Brain (organoid and tissue), 16 donors: ENCODE measurements at places on chromosomes 5 and 9.

GRCh38 chr9:98502311-98502975 lies 206.3 kb downstream of the GABBR2 start:
- no peak for DNase-seq

DNA sequence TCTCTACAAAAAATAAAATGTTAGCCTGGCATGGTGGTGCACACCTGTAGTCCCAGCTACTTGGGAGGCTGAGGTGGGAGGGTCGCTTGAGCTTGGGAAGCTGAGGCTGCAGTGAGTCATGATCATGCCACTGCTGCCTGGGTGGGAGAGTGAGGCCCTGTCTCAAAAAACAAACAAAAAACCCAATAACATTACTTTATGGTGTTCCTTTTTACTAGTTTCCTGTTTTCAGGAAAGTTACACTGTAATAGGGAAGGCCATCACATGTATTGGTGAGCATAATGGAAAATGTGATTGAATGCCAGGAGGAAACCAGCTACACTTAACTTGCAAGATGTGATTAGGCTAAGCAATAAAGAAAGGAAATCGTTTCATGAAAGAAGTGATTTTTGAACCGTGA lies 42.7 kb downstream of the SV2C start:
- DNase-seq: no peak

- DNase-seq: no peak
Observed at GRCh38 chr5:114335391-114335790, 26.5 kb upstream of the KCNN2 start.

DNA sequence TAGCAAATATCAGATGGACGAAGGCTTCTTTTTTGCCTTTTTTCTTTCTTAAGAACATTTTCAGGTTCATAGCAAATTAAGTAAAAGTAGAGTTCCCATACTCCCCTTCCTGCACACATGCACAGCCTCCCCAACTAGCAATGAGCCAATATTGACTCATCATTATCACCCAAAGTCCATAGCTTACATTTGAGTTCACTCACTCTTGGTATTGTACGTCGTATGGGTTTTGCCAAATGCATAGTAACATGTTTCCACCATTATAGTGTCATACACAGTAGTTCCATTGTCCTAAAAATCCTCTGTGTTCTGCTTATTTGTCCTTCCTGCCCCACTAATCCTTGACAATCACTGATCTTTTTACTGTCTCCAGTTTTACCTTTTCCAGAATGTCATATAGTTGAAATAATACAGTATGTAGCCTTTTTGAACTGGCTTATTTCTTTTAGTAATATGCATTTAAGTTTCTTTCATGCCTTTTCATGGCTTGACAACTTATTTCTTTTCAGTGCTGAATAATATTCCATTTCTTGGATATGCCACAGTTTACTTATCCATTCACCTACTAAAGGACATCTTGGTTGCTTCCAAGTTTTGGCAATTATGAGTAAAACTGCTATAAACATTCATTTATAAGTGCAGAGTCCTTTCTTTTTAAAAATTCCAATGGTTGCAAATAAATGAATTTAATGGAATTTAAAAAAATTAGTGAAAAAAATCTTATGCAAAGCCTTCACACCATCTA lies 242.1 kb downstream of the ISL1 start:
- DNase-seq: no peak

- DNase-seq: no peak
Observed at GRCh38 chr9:119763260-119763659, 394.0 kb upstream of the BRINP1 start.

- no peak for DNase-seq
Observed at GRCh38 chr5:14316471-14316870, 173.3 kb downstream of the TRIO start.

DNA sequence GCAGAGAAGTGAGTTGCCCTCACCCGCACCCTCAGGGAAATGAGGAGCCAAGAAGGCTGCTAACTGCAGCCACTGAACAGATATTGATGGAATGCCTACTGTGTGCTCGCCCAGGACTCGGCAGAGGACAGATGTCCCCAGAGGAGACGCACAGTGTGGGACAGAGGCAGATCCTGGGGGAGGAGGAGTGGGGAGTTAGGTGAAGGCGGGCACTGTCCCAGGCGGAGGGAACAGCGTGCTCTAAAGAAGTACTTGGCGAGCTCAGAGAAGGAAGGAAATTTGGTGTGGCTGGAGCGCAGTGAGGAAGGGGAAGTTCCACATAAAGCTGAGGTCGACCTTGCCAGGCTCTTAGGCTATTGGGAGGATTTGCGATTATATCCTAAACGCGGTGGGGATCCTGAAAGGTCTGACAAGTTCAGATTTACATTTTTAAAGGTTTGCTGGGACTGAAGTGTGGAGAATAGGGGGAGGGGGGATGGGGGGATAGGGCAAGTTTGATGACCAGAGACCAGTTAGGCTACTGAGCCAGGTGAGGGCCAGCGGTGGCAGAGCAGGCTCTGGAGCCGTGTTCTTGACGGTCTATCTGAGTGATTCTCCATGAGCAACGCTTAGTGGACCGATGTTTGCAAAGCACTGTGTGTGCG lies 23.6 kb upstream of the CERCAM start:
- no peak for DNase-seq
